ENCODE measurements at places on chromosomes 5 and 9.

- no peak for DNase-seq
Measured at GRCh38 chr9:98654247-98654646, 54.5 kb downstream of the GABBR2 start.

- DNase-seq = no peak
Measured at GRCh38 chr9:110958847-110959246, 79.4 kb downstream of the LPAR1 start.

DNA sequence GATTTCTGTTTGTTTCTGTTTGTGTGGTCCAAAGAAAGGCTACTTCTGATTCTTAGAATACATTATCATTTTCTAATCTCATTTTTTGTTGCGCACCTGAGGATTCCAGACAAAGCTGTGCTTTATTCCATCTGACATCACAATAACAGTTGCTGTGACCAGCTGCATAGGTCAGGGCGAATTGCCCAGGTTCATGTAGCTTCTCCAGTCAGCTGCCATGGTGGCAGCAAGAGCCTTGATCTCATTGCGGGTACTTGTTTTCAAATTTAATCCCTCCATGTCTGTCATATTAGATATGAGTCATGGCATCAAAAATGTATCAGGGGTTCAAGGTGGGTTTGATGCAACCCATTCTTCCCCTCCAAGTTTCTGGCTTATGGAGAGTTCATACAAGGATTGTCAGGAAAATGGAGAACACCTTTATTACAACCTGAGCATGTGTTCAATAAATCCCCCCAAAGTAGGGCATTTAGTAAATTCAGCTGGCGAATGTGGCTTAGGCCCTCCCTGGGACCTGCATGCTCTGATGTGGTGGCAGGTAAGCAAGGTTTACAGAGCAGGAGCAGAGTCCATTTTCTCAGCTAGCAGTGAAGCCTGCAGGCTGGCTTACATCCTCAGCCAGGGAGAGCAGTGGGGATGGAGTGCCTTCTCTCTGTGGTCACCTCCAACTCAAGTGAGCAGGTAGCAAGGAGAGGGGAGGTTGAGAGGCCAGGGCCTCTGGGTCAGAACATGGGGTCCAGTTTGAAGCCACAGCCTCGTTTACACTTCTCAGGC is 13.9 kb downstream of the CAVIN4 start:
- DNase-seq = no peak

DNA sequence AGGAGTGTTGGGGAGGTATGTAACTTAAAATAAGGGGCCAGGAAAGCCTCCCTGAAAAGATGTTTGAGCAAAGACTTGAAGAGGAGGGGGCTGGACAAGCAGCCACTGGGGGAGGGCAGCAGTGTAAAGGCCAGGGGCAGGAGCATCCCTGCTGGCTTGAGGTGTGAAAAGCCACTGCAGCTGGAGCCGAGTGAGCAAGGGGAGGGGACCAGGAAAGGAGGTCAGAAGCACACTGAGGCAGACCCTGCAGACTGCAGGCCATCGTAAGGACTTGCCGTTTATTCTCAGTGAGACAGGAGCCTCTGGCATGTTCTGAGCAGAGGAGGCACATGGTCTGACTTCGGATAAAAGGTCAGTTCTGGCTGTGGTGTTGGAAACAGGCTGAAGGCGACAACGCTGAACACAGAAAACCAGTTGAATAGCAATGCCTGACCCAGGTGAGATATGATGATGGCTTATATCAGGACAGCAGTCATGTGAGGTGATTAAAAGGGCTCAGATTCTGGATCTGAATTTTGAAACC is 10.2 kb upstream of the ERGIC1 start:
- DNase-seq = no peak

- DNase-seq = no peak
Measured at GRCh38 chr5:174751154-174752000, 27.0 kb downstream of the MSX2 start.

DNA sequence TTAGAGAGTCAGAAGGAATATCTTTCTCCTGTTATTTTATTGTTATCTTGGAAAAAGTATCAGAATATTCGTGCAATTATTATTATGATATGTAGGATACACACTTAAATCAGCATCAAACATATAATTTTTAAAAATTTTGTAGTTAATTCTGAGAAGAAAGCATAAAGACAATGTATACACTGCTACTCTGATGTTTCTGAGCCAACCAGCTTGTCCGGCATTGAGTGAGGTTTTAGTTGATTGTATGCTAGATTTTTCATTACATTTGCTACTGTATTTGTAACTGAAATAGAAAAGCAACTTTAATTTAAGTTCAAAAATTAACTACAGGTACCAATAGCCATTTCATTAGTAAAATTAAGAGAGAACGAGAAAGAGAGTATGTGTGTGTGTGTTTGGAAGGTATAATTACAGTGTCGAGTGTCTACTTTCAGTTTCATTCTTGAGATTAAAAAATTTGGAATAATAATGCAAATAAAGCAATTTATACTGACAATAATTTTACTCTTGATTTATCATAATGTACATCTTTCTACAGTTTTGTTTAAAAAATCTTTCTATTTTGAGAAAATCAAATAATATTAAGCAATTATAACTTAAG is 160.4 kb upstream of the CDH12 start:
- no peak for DNase-seq

- DNase-seq = no peak
Measured at GRCh38 chr5:172868924-172869591, 35.0 kb downstream of the ERGIC1 start.

DNA sequence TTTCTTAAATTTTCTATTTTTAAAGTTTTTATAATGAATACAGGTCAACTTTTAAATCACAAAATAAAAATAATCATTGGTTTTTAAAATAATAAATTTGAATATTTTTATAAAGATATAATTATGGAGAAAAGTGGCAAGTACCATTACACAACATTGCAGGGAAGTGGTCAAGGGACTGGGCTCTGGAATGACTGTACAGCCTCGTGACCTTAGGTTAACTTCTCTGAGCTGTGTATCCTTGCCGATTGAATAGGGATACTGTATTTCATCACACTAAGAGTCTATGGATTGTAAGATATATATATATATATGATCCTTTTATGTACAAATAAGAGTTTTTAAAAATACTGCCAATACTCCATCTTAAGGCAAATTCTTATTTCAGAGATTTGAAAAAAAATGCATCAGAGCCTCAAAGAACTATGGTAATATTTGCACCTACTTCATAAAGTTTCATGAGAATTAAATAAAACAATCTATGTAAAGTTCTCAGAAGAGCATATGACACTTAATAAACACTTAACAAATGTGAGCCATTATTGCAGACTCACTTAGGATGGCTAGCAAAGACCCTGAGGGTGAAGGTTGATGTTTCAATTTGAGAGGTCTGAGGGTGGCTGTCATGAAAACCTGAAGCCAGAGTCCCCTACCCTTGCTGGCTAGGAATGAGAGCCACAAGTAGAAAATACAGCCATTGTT is 136.5 kb downstream of the CCDC192 start:
- DNase-seq = no peak

GRCh38 chr9:116331241-116331640 is 177.7 kb downstream of the PAPPA start:
- DNase-seq = no peak

- no peak for DNase-seq
Measured at GRCh38 chr5:135225856-135226560, 173.0 kb downstream of the MACROH2A1 start.

GRCh38 chr5:53340956-53341750 is 139.3 kb upstream of the FST start:
- no peak for DNase-seq

GRCh38 chr9:93860694-93861658 is 94.2 kb downstream of the BARX1 start:
- no peak for DNase-seq

- no peak for DNase-seq
Measured at GRCh38 chr5:133406208-133406976, 205.9 kb downstream of the FSTL4 start.

- no peak for DNase-seq
Measured at GRCh38 chr9:100679834-100680233, 102.0 kb downstream of the CAVIN4 start.

DNA sequence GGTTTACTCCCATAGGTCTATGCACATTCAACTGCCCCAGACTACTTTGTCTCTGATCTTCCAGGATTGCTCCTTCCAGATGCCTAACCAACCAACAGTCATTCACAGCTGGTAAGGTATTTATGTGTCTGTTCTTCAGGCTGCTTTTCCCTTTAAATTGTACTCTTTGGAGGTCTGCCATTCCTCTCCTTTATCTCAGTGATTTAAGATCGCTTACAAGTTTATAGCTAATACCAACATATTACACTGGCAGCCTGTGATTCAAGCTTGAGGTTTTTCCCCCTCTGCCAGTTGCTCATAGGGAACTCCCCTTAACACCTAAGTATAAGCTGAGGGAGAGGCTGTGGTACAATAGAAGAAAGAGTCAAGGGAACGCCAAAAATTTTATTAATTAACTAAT is 711.7 kb upstream of the EDIL3 start:
- no peak for DNase-seq

- DNase-seq = no peak
Measured at GRCh38 chr9:6630502-6631206, 14.9 kb downstream of the GLDC start.

GRCh38 chr9:86187121-86187520 is 72.3 kb downstream of the C9orf153 start:
- DNase-seq = no peak

DNA sequence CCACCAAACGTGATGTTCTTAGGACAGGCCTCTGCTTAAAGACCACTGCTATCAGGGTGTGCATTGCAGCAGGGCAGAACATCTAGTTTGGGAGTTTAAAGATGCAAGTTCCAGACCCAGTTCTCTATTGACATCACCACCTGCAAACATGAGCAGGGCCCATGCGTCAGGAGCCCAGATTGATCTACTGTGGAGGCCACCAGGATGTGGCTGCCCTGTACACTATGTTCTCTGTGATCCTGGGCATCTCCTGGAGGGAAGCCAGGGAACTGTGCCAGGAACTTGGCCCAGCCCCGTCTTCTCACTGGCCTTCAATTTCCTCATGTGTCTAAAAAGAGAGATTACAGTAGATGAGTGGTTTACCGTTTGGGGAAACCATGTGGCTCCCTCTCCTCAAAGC is 87.1 kb downstream of the PDE6A start:
- DNase-seq = no peak

DNA sequence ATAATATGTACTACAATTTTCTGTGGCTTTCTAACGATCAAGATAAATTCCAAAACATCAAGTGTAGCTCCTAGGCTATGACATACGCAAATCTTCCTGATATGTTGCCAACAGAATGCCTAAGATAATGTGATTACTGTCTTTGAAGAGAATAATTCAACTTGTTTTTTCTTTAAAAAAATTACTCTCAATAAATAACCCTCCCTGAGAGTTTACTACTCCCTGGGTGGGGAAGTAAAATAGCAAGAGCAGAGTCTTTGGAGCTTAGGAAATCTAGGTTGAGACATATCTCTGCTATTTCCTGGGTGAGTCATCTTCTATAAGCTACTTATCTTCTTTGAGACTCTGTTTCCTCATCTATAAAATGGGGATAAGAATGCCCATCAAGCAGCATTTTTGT is 201.2 kb downstream of the ACTL7B start:
- DNase-seq = no peak

- peak; percentile 53 for DNase-seq
Measured at GRCh38 chr9:33161011-33161588, 6.0 kb downstream of the B4GALT1 start.

- DNase-seq = no peak
Measured at GRCh38 chr5:2249442-2249841, 366.7 kb upstream of the IRX4 start.

DNA sequence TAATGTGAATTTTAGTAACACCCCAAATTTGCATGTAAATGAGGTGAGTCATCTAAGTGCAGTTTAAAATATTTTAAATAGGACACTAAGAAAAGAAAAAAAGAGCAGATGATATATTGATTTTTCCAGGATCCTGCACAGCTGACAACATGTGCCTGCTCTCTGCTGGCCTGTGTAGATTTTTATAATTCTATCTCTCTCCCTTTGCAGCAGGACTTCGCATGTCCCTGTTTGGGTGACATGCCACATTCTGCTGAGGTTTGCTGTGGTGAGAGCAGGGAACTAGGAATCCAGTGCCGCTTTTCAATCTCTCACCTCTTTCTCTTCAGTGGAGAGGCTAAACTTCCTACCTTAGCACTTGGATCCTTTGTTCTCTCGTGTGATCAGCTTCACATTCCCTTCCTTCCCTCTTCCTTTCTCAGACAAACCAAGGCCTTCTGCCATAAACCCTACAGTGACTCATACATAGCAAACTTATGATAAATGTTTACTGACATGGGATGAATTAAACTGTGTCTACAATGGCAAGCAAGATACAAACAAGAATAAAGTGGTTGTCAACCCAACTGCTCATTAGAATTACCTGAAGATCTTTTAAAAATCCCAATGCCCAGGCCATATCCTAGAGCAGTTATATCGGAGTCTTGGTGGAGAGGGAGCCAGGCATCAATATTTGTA is 198.8 kb upstream of the EFNA5 start:
- DNase-seq = no peak

DNA sequence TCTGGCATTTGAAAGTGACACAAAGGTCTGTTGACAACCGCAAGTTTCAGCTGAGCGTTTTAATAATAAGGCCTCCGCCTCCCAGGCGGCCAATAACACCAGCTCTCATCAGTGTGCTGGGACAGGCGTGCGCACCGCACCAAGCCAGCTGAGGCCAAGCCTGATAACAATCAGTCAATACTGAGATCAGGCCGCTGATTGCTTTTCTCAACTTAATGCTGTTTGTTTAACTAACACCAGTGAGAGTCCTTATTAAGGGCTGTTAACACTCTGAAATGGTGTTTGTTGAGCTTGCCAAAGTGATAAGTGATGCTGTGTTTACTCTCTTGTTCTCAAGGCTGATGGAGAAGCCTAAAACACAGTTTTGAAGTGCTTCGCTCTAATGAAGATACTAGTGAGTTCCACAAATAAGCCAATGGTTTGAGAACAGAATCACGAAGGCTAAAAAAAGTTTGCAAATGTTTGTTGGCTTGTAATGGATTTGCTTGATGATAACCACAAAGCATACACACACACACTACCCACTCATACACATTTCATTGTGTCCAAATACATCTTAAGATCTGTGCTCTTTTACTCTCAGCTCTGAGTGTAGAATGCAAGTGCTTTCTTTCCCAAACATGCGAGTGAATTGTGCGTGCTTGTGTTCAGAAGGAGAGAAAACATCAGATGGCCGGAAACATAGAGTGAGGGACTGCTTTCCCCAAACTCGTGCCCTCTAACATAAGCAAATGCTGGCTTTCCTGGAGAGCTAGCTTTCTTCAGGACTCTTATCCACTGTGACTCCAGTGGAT is 330.4 kb upstream of the KLF4 start:
- DNase-seq = no peak

GRCh38 chr5:171437286-171437821 is 17.9 kb downstream of the FGF18 start:
- DNase-seq = no peak

DNA sequence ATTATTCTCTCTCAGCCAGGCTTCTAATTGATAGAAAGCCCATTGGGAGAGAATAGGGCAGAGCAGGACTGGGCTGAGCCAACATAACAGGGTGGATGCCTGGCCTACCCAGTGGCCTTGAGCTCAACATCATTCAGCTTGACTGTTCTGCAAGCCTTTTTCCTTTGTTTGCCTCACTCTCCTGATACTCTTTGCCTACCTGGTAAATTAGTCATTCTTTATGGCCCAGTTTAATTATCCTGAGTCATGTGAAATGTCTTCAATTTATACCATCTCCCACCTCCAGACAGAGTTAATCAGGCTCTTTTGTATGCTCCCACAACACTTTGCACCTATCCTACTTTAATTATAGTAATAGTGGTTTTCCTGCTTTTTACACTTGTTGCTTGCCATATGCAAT is 13.6 kb downstream of the GLRA1 start:
- no peak for DNase-seq

- no peak for DNase-seq
Measured at GRCh38 chr9:7739595-7739994, 60.0 kb downstream of the DMAC1 start.

Measured in activated naive CD4-positive, alpha-beta T cell treated with Interleukin-2 at 50 U/mL for 16 hours (primary cell).